ENCODE measurements at places on chromosomes 1 and 21.

DNA sequence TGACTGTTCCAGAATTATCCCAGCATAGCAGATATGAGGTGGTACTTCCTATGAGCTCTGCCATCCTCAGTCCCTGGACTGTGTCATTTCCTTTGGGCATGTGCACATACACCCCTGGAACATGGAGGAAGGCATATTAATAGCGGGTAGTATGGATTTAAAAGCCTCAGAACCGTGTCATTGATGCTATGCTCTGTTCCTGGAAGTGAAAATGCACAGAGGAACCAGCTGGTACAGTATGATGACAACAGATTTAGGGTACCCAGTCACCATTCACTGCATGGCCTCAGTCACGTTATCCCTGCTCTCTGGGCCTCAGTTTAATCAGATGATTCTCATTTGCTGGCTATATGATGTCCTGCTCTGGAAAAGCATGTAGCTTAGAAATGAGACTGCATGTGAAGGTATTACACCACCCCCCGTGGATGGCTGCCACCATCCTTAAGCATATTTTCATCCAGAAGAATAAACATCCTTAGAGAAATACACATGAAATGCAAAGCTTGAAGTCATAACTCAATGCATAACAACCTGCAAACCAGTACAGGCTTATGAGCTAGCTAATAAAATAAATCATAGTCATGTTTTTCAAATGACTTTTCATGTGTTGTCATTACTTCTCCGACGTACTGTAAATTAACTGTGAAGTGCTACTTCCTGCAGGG is 37.8 kb downstream of the SETD4 start:
- no peak for DNase-seq

GRCh38 chr21:17461014-17461413 is 51.8 kb upstream of the CXADR start:
- DNase-seq: no peak

GRCh38 chr21:15295875-15296274 is 231.1 kb upstream of the NRIP1 start:
- no peak for DNase-seq

GRCh38 chr1:19222979-19223824 is 13.1 kb upstream of the UBR4 start:
- DNase-seq: no peak

DNA sequence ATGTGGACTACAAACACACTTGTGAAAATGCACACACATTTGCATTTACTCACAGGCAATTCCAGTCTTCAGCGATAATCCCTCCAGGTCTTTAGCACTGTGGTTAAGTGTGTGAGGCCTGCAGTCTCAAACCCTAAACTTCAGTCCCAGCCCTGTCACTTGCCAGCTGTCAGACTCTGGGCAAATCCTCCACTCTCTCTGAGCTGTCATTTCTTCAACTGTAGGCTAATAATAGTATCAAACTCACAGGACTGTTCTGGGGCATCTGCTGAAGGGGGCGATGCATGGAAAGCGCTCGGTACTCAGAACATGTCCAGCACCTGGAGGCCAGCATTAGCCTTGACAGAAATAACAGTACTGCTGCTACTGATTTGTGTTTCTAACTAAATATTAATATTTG is 48.2 kb downstream of the NEK2 start:
- no peak for DNase-seq

- no peak for DNase-seq
These were observed 3.0 kb downstream of the TSPEAR start for GRCh38 chr21:44708213-44708865.

DNA sequence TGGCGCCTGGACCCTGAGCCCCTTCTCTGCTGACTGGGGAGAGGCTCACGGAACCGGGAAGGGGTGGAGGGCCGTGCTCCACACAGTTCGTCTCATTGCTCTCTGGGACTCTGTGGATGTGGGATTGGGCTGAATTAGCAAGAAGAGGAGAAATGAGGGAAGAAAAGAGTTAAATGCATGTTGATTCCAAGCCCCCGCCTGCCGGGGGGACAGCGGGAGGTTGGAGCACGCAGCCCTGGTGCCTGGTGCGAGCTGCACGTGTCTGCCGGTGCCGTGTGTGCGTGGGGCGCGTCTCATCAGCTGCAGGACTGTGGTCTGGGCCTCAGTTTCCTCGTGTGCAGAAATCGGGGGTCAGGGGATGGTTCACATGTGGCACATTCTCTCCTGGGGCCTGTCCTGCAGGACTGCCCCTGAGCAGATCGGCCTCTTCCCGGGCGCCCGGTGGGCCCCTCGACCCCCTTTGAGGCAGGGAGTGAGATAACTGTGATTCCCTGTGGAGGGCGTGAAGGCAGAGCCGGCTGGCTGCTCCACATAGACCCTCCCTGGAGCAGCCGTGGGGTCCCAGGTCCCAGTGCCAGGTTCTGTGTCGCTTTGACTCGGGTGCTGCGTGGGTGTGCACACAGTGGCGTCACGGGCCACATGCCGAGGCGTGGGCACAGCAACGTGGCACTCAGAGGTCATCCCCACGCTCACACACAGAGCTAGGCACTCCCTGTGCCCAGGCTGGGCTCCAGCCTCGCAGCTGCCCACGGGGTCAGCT is 11.4 kb downstream of the SAMD11 start:
- DNase-seq: no peak

DNA sequence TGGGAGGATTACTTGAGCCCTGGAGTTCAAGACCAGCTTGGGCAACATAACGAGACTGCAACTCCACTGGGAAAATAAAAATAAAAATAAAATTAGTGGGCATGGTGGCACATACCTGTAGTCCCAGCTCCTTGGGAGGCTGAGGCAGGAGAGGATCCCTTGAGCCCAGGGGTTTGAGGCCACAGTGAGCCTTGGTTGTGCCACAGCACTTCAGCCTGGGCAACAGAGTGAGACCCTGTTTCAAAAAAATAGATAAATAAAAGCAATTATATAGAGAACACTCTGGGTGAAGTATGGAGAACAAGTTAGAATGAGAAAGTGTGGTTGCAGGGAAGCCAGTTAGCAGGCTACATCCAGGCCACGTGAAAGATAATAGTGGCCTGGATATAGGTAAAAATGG is 25.7 kb downstream of the CXADR start:
- no peak for DNase-seq

DNA sequence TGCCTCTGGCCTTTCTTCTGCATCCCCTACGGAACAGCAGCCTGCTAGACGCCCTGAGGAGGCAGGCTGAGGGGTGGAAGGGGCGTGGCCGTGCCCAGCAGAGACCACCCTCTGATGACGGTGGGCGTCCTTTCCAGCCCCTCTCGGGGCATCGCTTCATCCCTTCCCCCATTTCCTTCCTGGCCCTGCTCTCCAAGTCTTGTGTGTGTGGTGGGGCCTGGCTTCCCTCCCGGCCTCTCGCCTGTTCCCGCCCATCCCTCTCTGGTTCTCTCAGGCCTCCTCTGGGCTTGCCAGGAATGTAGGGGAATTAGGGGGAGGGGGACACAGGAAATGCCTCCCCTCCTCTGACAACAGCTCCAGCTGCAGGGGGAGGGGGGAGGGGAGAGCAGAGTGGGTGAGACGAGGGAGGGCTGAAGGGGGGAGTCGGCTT is 51.1 kb downstream of the SKI start:
- no peak for DNase-seq

GRCh38 chr1:182507685-182508084 is 57.7 kb downstream of the RGSL1 start:
- no peak for DNase-seq

GRCh38 chr1:234515411-234515810 is 36.4 kb upstream of the TARBP1 start:
- DNase-seq: no peak

DNA sequence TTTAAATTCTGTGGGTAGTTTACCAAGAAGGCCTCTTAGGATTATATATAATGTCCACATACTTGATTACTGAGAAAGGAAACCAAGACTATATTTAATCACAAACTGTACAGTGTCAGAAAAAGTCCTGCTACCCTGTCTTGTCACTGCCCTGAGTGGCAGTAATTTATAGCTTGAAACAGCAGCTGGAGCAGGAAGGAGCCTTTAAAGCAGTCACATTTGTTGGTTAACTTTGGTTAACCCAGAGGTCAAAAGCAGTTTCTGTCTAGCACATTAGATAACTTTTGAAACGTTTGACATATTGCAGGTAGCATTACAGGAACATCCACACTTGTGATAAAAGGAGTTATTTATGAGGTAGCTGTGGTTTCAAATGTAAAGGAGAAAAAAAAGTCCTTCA is 161.7 kb downstream of the ROR1 start:
- no peak for DNase-seq

DNA sequence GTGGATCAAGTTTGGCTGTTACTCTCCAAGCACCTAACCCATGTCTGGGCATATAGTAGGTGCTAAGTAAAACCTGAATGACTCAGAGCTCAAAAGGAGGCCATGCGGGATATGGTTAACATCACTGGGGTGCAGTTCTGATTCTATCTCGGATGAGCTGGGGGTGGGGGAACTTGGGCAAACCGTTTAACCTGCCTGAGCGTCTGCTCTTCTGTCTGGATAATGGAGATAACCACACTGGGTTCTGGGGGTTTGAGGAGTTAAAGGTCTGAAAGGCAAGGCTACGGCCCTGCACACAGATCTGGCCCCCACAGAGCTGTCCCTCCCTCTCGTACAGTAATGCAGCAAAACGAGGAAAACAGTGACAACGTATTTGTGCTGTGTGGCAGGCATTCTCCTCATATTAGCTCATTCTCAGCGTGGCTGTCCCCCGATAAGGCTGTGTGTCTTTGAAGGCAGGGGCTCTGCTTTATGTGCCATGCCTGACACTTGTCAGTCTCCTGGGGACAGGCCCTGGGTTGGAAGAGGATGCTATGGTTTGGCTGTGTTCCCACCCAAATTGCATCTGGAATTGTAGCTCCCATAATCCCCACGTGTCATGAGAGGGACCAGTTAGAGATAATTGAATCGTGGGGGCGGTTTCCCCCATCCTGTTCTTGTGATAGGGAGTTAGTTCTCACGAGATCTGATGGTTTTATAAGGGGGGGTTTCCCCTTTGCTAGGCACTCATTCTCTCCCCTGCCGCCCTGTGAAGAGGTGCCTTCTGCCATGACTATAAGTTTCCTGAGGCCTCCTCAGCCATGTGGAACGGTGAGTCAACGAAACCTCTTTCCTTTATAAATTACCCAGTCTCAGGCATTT is 6.8 kb upstream of the ALDH4A1 start:
- no peak for DNase-seq

GRCh38 chr1:77655431-77655974 is 27.0 kb downstream of the ZZZ3 start:
- no peak for DNase-seq

DNA sequence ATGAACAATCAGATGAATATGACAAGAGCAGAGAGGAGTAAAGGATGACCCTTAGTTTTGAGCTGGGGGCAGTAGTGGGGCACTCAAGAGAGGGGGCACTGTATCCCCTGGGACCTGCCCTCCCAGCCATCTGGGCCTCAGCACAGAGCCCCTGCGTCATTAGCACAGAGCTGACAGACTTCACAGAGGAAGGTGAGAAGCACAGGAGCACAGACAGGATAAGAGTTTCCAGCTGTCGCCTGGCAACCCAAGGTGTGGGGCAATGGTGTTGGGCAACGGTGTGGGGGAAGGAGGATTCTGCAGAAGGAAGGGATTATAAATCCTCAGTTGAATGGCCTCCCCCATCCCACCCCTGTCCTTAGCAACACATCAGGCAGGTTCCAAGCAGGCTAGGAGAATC is 30.2 kb downstream of the RAB3B start:
- no peak for DNase-seq

- DNase-seq: no peak
These were observed 257.0 kb upstream of the TMEM51 start for GRCh38 chr1:14896381-14897079.

DNA sequence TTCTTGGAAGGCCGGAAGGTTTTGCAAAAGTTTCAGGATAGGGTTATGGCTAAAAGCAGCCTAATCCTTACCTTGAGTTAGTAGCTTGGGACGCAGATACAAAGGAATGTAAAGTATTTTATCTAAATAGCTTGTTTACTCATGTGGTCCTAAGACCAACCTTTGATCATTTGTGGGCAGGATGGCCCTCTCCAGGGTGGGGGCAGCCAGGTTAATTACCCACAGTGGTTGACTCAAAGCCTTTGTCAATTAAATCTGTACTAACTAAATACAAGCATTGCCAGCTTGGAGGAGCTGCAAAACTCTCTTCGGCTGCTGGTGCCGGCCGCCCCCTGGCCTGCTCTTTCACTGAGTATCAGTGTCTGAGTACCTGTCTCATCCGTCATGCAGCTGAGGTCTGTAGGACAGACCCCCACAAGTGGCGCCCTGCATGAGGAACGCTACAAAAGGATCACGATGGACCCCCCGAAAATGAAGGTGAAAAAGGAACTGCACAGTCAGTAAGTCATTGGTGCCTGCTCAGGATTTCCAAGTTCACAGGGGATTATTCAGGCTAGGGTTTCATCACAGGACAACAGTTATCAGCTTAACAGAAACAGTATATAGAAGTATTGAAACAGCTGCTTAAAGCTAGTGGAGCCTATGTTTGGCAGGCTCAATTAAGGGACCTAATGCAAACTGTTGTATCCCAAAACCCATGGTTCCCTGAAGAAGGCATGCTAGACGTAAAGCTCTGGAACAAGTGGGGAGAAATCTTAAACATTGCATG is 212.5 kb upstream of the MAP1LC3C start:
- DNase-seq: no peak

DNA sequence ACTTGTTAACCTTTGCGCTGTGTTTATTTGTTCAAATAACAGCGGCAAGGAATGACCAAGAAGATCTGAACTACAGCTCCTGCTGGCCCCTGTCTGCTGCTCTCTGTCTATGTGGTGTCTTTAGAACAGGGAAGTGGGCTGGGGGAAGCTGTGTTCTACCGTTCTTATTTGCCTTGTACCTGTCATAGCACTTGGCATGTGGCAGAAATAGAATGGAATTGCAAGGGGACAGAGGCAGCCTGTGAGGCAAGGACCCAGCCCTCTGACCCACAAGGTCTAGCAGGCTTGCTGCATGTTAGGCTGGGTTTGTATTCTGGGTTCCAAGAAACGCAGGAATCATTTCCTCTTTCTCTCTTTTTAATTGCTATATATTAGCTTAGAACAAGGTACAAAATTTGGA is 20.7 kb downstream of the HMGCS2 start:
- no peak for DNase-seq

GRCh38 chr1:966135-966703 is at the start of gene PLEKHN1:
Gene PLEKHN1, plus strand, starts transcription at chr1:966482. Its CDS starts 50 bp downstream, at chr1:966532.
- no peak for DNase-seq

Data from stimulated activated CD8-positive, alpha-beta memory T cell treated with anti-CD3 and anti-CD28 coated beads, Interleukin-2, amount 100 ng/mL, for 1 hour (primary cell).